NCI-H187 (cell line): ENCODE measurements at places on chromosomes 2 and 18.
A peak's percentile ranks its signal among the peaks of the same experiment; 100 is the strongest.

DNA sequence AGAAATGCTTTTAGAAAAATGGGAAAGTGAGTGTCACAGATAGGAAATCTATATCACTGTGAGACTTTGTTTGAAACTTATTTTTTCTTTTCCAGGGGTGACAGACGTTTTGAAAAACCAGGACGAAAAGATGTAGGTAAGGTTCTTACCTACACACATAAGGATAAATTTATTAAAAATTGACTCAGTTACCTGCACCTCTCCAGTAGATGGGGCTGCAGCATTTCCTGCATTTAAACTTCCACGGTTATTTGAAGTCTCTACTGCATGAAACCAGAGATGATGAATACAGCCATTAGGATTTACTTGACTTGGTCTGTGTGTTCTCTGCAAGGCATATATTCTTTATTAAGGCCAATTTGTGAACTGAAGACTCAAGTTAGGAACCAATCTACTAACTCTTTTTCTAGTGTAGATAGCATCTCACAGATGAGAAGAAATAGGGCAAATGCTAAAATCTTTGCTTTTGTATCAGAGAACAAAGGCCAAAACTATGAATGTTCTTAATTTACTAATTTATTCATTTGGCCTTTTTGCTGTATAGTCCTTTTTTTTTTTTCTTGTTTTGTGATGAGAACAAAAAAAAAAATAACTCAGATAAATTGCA, 15.0 kb downstream of the KCNJ13 start:
- no peak for DNase-seq

GRCh38 chr2:15984368-15985255, 44.3 kb downstream of the MYCN start:
- no peak for DNase-seq

DNA sequence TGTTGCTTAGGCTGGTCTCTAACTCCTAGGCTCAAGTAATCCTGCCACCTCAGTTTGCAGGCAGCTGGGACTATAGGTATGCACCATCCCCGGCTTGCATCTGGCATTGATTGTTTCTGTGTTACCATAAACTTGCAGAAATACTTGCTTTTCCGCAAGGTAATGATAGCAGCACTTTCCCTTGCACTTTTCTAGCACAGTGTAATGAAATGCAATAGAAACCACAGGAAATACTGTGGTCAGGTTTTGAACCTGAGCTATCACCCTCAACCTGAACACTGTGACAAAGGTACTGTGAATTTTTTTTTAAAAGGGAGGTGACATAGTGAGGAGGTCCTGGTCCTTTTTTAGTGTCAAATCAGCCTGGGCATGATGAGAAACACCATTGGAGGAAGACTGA, 38.3 kb downstream of the DHRS9 start:
- DNase-seq = no peak

- DNase-seq = peak; percentile 15
Observed at GRCh38 chr2:172931918-172932520, 143.6 kb upstream of the MAP3K20 start.

- DNase-seq = no peak
Observed at GRCh38 chr18:77146249-77147080, 13.9 kb upstream of the MBP start.

- no peak for DNase-seq
Observed at GRCh38 chr2:39127973-39128372, 7.1 kb upstream of the SOS1 start.

- DNase-seq = no peak
Observed at GRCh38 chr2:99734236-99734635, 244.4 kb upstream of the REV1 start.

- no peak for DNase-seq
Observed at GRCh38 chr18:37383036-37383785, 182.4 kb downstream of the CELF4 start.

DNA sequence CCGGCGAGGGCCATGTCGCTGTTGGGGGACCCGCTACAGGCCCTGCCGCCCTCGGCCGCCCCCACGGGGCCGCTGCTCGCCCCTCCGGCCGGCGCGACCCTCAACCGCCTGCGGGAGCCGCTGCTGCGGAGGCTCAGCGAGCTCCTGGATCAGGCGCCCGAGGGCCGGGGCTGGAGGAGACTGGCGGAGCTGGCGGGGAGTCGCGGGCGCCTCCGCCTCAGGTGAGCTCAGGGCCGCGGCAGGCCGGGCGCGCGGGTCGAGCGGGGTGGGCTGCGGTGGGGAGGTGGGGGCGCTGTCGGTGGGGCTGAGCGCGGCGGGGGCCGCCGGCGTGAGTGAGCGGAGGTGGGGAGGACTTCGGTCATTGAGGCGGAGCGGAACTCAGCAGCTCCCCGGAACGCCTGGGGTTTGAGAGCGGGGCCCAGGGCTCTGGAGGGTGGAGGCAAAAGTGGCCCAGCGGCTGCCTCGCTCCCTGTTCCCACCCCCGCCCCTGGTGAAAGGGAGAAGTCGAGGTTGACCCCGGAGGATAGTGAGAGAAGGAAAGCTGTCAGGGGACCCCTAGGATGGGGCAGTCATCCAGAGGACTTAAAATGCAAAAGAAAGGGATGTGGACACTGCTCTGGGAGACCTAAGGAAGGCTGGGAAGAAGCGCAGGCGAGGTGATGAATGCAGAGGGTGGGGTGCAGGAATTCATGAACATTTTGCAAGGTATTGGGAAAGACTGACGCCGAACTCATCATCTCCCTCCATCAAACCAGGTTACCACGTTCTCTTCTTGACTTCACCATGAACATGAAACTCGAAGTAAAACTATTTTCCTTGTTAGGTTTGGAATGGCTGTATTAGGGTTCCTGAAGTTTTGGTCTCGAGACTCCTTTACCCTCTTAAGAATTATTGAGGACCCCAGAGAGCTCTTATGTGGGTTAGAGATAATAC, 633 bp downstream of the MALT1 start:
- no peak for DNase-seq

GRCh38 chr2:232113821-232114220, 152.3 kb downstream of the DIS3L2 start:
- no peak for DNase-seq

GRCh38 chr2:168231609-168232241, 15.7 kb downstream of the STK39 start:
- no peak for DNase-seq

GRCh38 chr2:122822319-122822718, 1066.9 kb downstream of the TSN start:
- DNase-seq = no peak
